ENCODE measurements at places on chromosomes 5 and 9.

DNA sequence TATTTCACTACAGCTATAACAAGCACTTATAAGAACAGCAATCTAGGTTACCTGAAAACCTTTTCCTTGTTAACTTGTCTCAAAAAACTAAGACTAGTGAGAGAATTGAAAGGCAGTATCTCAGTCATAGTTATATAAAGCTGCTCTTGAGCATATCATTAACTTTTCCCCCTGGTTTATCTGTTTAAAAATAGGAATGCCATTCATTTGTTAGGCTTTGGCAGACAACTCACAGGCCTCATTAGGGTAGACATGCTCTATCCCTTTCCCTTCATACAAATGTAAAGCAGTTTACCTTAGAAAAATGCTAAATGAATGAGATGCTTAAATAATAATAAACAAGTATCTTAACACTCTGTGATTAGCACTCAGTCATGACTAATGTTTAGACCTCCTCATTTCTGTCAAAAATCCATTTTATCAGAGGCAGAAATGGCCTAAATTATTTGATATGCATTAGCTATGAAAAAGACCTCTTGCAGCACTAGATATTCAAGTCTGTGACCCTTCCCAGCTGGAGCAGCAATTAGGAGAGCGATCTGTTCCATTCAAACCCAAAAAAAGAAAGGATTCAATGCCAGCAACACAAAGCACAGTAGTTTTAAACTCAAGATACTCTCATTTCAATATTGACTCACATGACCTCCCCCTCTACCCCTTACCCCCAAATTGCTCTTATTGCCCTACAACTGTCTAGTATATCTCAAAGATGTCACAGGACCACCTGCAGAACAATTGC lies 1578.8 kb upstream of the WWC1 start:
- no peak overlapping the region for H3K4me3 ChIP-seq
- H3K27ac ChIP-seq: no peak overlapping the region
- no peak for DNase-seq
- H3K4me1 ChIP-seq: no peaks in the 10 kb centered on the region

GRCh38 chr5:39266442-39266841 lies 47.1 kb upstream of the FYB1 start:
- H3K27ac ChIP-seq: no peak overlapping the region
- no peaks in the 10 kb centered on the region for H3K36me3 ChIP-seq
- no peak for DNase-seq
- no peaks in the 10 kb centered on the region for H3K27me3 ChIP-seq

DNA sequence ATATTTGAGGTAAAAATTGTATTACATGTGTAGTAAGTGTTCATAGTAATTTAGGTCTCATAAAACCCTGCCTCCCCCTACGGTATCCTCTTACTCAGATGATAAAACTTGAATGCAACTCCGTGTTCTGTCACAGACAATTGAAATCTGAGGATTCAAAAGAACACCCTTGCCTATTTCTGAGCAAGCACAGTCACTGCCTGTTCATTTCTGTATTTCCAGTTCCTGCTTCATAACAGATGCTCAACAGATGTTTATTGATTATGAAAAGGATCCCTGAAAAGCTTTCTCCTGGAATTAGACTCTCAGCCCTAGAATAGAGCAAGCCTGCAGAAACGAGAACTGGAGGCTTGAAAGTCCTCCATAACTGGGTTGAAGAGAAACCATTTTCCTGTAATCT lies 144.1 kb upstream of the SPEF2 start:
- no peaks in the 10 kb centered on the region for H3K4me1 ChIP-seq
- H3K4me3 ChIP-seq: no peak overlapping the region
- H3K36me3 ChIP-seq: no peaks in the 10 kb centered on the region

GRCh38 chr9:75889977-75890471 lies 449 bp upstream of the PCSK5 start:
- peak overlapping the region; percentile 54 for H3K27ac ChIP-seq
- peaks cover 34% of the 10 kb centered on the region for H3K4me1 ChIP-seq
- H3K4me3 ChIP-seq: peak overlapping the region; percentile 82
- H3K36me3 ChIP-seq: no peaks in the 10 kb centered on the region
- DNase-seq: peak; percentile 4

- H3K27me3 ChIP-seq: peaks cover 11% of the 10 kb centered on the region
- H3K36me3 ChIP-seq: no peaks in the 10 kb centered on the region
- peak overlapping the region; percentile 56 for H3K27ac ChIP-seq
These were observed 2.1 kb downstream of the CA9 start for GRCh38 chr9:35675732-35676392.

- no peak overlapping the region for H3K27ac ChIP-seq
- no peaks in the 10 kb centered on the region for H3K36me3 ChIP-seq
- no peaks in the 10 kb centered on the region for H3K4me1 ChIP-seq
These were observed 41.1 kb upstream of the KCNMB1 start for GRCh38 chr5:170430256-170430655.

- H3K4me3 ChIP-seq: no peak overlapping the region
- no peak overlapping the region for H3K27ac ChIP-seq
- peaks cover 9% of the 10 kb centered on the region for H3K4me1 ChIP-seq
- H3K27me3 ChIP-seq: no peaks in the 10 kb centered on the region
- no peak for DNase-seq
These were observed 169.7 kb upstream of the CD180 start for GRCh38 chr5:67366276-67366675.

DNA sequence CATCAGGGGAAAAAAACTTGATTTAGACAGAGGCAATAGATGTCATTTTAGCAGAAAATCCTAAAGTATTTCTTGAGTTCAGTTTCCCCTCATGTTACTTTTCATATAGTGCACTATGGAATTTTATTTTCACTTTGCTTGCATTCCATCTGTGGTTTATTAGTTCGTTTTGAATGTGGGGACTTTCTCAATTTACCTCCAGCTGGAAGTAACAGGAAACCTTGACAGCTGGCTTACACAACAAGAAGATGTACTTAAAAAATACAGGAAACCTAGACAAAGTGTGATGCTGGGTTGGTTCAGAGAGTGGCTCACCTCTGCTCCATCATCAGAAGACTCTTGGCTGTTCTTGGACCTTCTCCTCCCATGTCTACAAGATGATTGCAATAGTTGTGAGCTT lies 567.0 kb downstream of the CETN3 start:
- H3K36me3 ChIP-seq: no peaks in the 10 kb centered on the region
- no peak overlapping the region for H3K4me3 ChIP-seq
- no peaks in the 10 kb centered on the region for H3K4me1 ChIP-seq
- H3K27me3 ChIP-seq: no peaks in the 10 kb centered on the region

GRCh38 chr9:129080601-129081387 lies at the start of gene DOLPP1:
TSS of gene DOLPP1 (plus strand) at chr9:129081111. CDS start at chr9:129081132, 21 bp downstream.
- DNase-seq: peak; percentile 98
- H3K36me3 ChIP-seq: peaks cover 4% of the 10 kb centered on the region
- H3K4me1 ChIP-seq: peaks cover 28% of the 10 kb centered on the region
- H3K27me3 ChIP-seq: peaks cover 3% of the 10 kb centered on the region

DNA sequence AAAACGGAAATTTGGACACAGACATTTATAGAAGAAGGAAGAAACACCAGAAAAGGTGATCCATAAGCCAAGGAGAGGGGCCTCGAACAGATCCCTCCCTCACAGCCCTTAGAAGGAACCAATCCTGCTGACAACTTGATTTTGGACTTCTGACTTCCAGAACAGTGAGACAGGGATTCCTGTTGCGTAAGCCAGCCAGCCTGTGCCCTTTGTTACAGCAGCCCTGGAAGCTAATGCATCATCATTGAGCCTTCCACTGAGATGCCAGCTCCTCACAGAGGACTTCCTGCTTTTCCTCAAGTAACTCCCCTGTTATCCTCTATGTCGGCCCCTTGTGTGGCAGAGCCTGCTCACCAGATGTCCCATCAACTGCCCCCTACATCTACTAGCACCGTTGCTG lies 94.1 kb downstream of the JMY start:
- H3K4me3 ChIP-seq: no peak overlapping the region
- peaks cover 12% of the 10 kb centered on the region for H3K27me3 ChIP-seq
- H3K36me3 ChIP-seq: no peaks in the 10 kb centered on the region
- no peak overlapping the region for H3K27ac ChIP-seq
- DNase-seq: no peak

GRCh38 chr5:150022158-150022531 lies 21.6 kb downstream of the HMGXB3 start:
- peaks cover 68% of the 10 kb centered on the region for H3K36me3 ChIP-seq
- DNase-seq: no peak
- peaks cover 14% of the 10 kb centered on the region for H3K4me1 ChIP-seq

GRCh38 chr5:41707853-41708603 lies 162.2 kb downstream of the OXCT1 start:
- no peak for DNase-seq

DNA sequence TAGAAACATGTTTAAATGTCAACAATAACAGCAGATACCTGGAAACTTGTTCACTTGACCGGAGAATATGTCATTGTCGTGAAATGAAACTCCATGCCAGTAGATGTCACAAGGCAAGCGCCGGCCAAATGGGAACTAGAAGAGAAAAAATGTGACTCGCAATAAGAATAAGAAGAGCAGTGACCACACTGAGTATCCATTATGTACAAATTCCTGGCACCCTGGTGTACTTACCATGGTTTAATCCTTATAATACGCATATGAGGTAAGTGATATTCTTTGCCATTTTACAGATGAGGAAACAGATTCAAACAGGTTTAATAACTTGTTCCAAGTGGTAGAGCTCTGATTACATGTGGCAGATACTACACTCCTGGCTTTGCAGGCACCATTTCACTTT lies 53.9 kb downstream of the TTLL11 start:
- H3K27ac ChIP-seq: no peak overlapping the region
- peaks cover 1% of the 10 kb centered on the region for H3K4me1 ChIP-seq
- no peak overlapping the region for H3K4me3 ChIP-seq
- DNase-seq: no peak

DNA sequence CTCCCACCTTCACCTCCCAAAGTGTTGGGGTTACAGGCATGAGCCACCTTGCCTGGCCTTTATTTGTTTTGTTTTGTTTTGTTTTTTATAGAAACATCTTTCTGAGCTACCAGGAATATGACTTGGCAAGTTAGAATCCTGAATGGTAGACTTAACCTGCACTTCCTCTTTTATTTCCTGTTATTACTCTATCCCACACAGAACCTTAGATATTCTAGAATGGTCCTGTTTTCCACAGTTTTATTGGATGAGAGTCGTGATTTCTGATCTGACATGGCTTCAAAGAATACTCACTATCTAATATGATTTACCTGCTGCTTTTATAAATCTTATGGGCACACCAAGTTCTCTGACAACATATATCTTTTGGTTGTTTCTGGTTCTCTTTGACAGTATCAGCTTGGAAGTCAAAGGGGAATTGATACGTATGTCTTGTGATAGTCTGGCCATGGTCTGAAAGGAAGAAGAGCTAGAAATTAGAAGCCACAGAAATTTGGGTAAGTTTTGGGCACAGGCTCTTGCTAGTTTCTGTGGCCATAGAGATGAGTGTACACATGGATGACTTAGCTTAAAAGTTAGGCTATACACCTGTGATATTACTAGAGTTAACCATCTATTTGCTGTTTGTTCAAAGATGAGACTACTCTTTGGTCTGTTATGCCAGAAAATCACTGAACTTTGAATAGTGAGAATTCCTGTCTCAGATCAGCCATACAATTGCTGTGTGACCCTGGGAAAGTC lies 4.7 kb upstream of the PANK3 start:
- H3K4me1 ChIP-seq: peaks cover 12% of the 10 kb centered on the region
- no peak overlapping the region for H3K4me3 ChIP-seq
- DNase-seq: no peak

Measured in activated naive CD8-positive, alpha-beta T cell treated with anti-CD3 and anti-CD28 coated beads, Interleukin-2, amount 50 U/mL, for 24 hours (primary cell).